Activated CD8-positive, alpha-beta memory T cell treated with anti-CD3 and anti-CD28 coated beads, Interleukin-2, amount 10 ng/mL, durations not matched to agents 7 days and 5 days (primary cell): ENCODE measurements at places on chromosomes 5 and 9. TPM values are rescaled to one million over a fixed set of nuclear protein-coding genes. Genes with fewer than 3 reads are reported as not detected.

GRCh38 chr5:82151662-82152061 lies 126.5 kb downstream of the RPS23 start:
- H3K36me3 ChIP-seq, result no peaks in the 10 kb centered on the region
- H3K4me1 ChIP-seq, result no peaks in the 10 kb centered on the region
- H3K4me3 ChIP-seq, result no peak overlapping the region
- H3K27me3 ChIP-seq, result no peaks in the 10 kb centered on the region
- H3K27ac ChIP-seq, result no peak overlapping the region

- no peak overlapping the region for H3K4me3 ChIP-seq
- H3K27me3 ChIP-seq, result no peaks in the 10 kb centered on the region
- H3K27ac ChIP-seq, result no peak overlapping the region
These were observed 276.8 kb downstream of the GAS1 start for GRCh38 chr9:86670536-86670935.

DNA sequence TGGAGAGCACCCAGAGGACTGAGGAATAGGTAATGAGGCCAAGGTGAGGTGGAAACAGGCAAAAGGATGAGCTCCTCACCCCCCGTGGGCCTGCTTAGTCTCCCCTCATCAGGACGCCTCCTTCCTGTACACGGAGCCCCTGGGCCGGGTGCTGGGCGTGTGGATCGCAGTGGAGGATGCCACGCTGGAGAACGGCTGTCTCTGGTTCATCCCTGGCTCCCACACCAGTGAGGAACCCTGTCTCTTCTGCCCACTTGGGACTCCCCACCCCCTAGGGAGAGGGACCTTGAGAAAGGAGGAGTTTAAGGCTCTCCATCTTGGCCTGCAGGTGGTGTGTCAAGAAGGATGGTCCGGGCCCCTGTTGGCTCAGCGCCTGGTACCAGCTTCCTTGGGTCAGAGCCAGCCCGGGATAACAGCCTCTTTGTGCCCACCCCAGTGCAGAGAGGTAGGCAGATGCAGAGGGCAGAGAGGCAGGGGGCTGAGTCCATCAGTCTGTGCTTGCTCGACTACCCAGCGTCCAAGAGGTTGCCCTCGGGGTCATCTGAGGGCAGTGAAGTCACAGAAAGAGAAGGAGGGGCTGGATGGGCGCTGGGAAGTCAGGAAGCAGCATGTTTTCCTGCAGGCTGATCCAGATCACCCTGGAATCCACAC lies 7.0 kb downstream of the DOLK start:
- peaks cover under 1% of the 10 kb centered on the region for H3K4me1 ChIP-seq
- H3K27ac ChIP-seq, result no peak overlapping the region
- H3K27me3 ChIP-seq, result no peaks in the 10 kb centered on the region
- H3K4me3 ChIP-seq, result no peak overlapping the region

DNA sequence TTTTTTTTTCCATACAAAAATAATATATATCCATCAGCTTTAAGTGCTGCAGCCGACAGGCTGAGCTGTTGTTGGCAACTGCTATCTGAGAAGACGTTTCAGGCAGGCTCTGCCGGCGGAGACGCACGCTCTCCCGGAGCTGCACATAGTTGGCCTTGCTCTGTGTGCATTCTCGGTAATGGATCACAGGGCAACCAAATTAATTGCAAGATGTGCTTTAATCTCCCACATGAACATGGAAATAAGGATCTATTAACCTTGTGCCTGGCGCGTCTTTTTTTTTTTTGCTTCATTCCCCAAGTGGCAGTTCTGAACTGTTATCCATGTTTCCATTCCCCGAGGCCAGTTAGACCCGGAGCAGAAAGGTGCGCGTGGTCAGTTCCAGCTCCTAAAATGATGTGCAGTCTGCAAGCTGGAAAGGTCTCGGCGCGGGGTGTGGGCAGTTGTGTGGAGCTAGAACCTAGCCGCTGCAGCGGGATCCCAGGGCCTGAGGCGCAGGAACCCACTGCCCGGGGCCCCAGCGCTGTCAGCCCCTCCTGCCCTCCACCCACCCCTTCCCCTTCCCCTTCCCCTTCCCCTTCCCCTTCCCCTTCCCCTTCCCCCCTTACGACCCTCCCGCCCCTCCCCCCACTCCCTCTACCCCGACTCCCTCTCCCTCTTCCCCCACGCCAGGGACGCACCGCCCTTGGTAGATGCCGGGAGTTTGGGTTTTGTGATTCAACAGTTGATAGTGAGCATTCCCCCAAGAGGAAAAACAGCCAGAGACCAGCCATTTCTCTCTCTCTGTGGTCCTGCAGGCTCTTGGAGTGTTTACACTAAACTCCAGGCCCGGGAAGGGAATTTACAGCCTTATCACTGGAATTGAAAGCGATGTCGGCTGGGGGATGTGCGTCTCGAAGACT lies 137.8 kb downstream of the CEP120 start:
- no peak for DNase-seq
- no peaks in the 10 kb centered on the region for H3K36me3 ChIP-seq
- H3K27me3 ChIP-seq, result peaks cover 48% of the 10 kb centered on the region
- no peak overlapping the region for H3K27ac ChIP-seq
- no peaks in the 10 kb centered on the region for H3K4me1 ChIP-seq

DNA sequence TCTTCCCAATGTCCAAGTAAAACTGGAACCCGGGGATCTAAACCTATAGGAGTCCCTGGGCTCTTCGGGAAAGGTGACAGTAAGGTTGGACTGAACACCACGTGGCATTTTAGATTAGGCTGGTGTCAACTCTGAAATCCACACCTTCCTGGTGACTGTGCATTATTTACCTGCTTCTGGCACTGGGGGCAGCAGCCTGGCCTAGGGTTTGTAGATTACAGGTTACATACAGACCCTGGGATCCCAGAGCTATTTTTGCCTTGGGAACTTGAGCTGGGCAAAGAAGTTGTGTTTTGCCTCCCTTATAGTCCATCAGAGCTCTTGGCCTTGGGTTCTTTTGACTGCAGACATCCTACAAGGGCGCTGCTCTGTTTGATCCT lies 173.2 kb downstream of the DAB2IP start:
- no peaks in the 10 kb centered on the region for H3K36me3 ChIP-seq
- H3K4me3 ChIP-seq, result no peak overlapping the region
- no peaks in the 10 kb centered on the region for H3K27me3 ChIP-seq
- no peak overlapping the region for H3K27ac ChIP-seq

- H3K4me3 ChIP-seq, result no peak overlapping the region
- H3K4me1 ChIP-seq, result no peaks in the 10 kb centered on the region
- H3K27me3 ChIP-seq, result no peaks in the 10 kb centered on the region
- DNase-seq, result no peak
- no peak overlapping the region for H3K27ac ChIP-seq
These were observed 540.3 kb downstream of the GABRG2 start for GRCh38 chr5:162607879-162608278.

DNA sequence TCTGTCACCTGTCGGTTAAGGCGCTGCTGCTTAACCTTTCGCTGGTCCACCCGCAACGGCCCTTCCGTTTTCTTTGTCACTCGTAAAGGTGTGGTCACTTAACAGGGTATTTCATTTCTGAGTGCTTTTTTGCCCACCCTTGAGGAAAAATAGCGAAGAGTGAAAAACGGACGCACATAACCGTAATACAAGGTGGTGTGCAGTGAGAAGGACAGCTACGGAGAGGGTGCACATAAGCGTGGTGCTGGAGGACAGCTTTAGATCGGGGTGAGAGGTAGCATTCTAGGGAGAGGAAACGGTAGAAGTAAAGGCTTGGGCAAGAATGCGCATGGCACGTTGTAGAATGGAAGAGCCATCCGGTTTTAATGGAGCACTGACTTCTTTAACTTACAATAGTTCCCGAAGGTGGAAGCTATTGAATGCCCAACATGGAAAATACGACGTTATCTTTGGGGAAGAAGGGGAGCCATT lies 761 bp downstream of the CCT5 start:
- H3K4me3 ChIP-seq, result peak overlapping the region; percentile 94
- no peaks in the 10 kb centered on the region for H3K27me3 ChIP-seq
- peak; percentile 52 for DNase-seq
- peaks cover 32% of the 10 kb centered on the region for H3K36me3 ChIP-seq
- H3K27ac ChIP-seq, result peak overlapping the region; percentile 87

- H3K4me1 ChIP-seq, result no peaks in the 10 kb centered on the region
- DNase-seq, result no peak
- H3K27me3 ChIP-seq, result no peaks in the 10 kb centered on the region
- H3K36me3 ChIP-seq, result no peaks in the 10 kb centered on the region
- no peak overlapping the region for H3K4me3 ChIP-seq
- H3K27ac ChIP-seq, result no peak overlapping the region
These were observed 440.1 kb upstream of the ADAMTS16 start for GRCh38 chr5:4700069-4700468.

GRCh38 chr5:177474846-177475562 lies 1.6 kb upstream of the DBN1 start:
- H3K27ac ChIP-seq, result peak overlapping the region; percentile 50
- peaks cover 67% of the 10 kb centered on the region for H3K4me1 ChIP-seq
- no peak for DNase-seq

GRCh38 chr5:32044434-32044833 lies 129.7 kb downstream of the GOLPH3 start:
- H3K27ac ChIP-seq, result no peak overlapping the region
- H3K27me3 ChIP-seq, result peaks cover 3% of the 10 kb centered on the region
- no peaks in the 10 kb centered on the region for H3K4me1 ChIP-seq
- H3K36me3 ChIP-seq, result no peaks in the 10 kb centered on the region

DNA sequence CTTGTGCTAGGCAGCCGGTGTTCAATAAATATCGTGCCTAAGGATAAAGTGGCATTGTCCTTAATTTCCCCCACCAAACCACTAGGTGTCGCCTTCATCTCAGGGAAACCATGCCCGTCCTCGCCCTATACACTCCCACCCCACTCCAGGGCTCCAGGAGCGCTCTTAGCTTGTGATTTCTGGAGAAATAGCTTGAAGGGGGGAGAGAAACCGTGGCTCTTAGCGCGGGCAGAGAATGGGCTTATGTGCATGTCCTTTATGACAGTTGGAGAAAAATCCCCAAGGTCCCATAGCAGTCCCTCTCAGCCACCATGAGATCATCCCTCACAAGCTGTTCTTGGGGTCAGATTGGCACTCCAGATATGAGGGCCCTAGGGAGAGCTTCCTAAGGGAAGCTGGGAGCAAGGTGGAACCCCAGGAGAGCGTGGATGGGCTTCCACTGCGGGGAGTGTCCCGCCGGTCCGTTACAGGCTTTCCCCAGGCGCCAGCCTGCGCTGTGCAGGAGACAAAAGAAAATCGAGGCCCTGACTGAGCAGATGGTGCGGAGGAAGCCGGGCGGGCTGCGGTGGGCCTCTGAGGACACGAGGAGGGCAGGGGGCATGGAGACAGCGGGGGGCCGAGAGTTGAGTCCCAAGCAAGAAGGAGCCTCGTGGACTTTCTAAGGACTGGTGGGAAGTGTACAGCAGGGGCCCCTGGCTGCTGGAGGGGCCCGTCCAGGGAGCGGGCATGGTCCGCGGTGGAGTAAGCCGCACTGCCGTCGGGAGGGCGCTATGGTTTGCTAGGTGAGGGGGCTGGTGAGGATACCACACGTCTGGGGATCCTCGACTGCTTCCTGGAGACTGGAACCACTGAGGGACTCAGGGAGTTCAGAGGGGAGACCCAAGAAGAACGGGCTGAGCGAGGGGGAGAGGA lies 750 bp upstream of the NPR2 start:
- H3K27me3 ChIP-seq, result no peaks in the 10 kb centered on the region
- no peak overlapping the region for H3K27ac ChIP-seq
- peaks cover 1% of the 10 kb centered on the region for H3K36me3 ChIP-seq
- H3K4me1 ChIP-seq, result peaks cover 11% of the 10 kb centered on the region
- peak; percentile 69 for DNase-seq

- H3K27me3 ChIP-seq, result peaks cover 27% of the 10 kb centered on the region
- H3K27ac ChIP-seq, result no peak overlapping the region
- H3K4me1 ChIP-seq, result peaks cover 9% of the 10 kb centered on the region
These were observed 3.9 kb downstream of the FLT4 start for GRCh38 chr5:180645274-180646204.

DNA sequence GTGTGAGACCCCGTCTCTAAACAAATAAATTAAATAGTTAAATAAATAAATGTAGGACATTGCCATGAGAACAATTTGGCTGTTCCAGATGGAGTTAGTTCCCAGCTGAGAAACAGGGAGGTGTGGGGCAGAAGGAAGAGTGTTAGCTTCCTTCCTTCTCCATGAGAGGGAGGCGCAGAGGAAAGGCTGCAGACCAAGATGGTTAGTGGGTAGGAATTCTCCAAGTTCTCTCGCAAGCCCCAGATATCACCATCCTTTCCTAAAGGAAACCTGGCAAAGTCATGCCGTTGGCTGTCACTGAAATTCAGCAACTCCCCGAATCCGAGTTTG lies 33.1 kb upstream of the RAB14 start:
- no peaks in the 10 kb centered on the region for H3K36me3 ChIP-seq
- H3K27ac ChIP-seq, result no peak overlapping the region
- H3K4me1 ChIP-seq, result peaks cover 1% of the 10 kb centered on the region
- DNase-seq, result no peak

Gene ADGRD2
- not detected for total RNA-seq

Gene WDR38
- total RNA-seq, result not detected

Gene ECSCR
- 0.28 TPM for total RNA-seq

Gene NRARP
- 1.6 TPM for total RNA-seq

Gene NDUFS6
- total RNA-seq, result 37.5 TPM

Gene CLTA
- 177 TPM for total RNA-seq
